ENCODE measurements at places on chromosomes 7 and 10. TPM values are rescaled to one million over a fixed set of nuclear protein-coding genes. Genes with fewer than 3 reads are reported as not detected.

DNA sequence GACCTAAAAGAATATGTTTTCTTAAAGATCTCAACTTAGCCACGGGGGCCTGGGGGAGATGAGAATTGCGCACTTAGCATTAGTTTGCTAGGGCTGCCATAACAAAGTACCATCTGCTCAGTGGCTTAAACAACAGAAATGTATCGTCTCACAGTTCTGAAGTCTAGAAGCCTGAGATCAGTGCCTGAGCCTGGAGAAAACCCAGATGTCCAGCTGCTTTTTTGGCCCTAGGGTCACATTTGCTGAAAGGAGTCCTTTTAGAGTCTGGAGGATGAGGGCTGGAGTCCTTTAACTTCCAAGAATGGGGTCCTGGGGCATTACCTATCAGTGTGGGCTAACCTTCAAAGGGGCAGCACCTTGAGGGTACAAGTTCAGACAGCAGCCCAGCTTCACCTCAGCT, 48.2 kb downstream of the SMURF1 start:
- peak; percentile 67 for DNase-seq

GRCh38 chr7:116018731-116019130, 11.8 kb downstream of the TFEC start:
- no peak for DNase-seq

GRCh38 chr10:90738885-90739284, 119.0 kb downstream of the HTR7 start:
- no peak for DNase-seq

DNA sequence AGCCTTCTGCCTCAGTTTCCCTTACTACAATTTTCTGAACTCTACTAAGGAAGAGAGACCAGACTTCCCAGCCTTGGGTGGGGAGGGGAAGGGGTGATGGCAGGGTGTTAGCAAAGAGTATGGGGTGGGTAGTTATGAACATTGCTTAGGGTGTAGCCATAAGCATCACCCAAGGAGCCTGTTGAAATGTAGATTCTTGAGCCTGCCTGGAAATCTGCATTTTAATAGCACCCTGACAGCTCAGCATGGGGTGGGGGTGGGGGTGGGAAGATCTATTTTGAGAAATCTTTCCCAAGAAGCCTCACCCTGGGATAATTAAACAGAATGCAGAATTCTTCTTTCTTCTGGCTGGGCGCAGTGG, 164.8 kb downstream of the NRF1 start:
- no peak for DNase-seq

The GNAT3 gene
- total RNA-seq = not detected

The ENTPD7 gene
- 28.9 TPM for total RNA-seq

Data from fibroblast of lung (primary cell).